Muscle of leg (tissue), 16 donors: ENCODE measurements at places on chromosomes 4 and X. TPM values are rescaled to one million over a fixed set of nuclear protein-coding genes. Genes with fewer than 3 reads are reported as not detected.

The SSX1 gene
- not detected for polyA plus RNA-seq

DNA sequence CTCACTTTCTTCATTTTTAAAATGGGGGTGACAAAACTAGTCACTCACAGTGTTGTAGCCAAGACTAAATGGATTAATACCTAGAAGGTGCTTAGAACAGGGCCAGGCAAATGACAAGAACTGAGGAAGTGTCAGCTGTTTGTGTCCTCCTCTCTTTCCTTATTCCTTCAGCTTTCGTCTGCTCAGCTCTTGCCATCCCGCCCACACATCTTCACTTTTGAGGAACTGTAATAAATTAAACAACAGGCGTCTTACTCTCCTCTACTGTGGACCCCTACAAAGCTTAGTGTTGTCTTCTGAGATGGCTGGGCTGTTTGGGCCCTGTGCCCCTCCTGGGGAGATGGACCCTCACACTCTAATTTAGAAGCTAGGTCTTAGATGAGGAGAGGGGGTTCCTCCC is 2.7 kb downstream of the HPSE start:
- H3K27me3 ChIP-seq, result peaks cover 26% of the 10 kb centered on the region
- H3K36me3 ChIP-seq, result no peaks in the 10 kb centered on the region
- no peak overlapping the region for H3K4me3 ChIP-seq
- H3K27ac ChIP-seq, result no peak overlapping the region
- DNase-seq, result no peak

The DDX53 gene
- not detected for polyA plus RNA-seq

DNA sequence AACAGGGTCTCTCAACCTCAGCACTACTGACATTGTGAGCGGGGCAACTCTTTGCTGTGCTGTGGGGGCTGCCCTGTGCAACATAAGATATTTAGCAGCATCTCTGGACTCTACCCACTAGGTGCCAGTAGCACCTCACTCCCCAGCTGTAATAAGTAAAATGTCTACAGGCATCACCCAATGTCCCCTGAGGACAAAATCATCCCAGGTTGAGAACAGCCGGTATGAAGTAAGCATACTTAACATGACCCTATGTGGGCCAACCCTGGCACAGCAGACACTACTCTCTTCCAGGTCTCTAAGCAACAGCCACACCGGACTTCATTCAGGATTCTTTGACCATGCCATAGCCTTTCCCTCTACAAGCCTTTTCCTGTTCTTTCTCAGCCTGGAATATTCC is 10.5 kb upstream of the MGST2 start:
- H3K27me3 ChIP-seq, result no peaks in the 10 kb centered on the region
- DNase-seq, result peak; percentile 32
- no peaks in the 10 kb centered on the region for H3K36me3 ChIP-seq
- no peak overlapping the region for H3K27ac ChIP-seq

DNA sequence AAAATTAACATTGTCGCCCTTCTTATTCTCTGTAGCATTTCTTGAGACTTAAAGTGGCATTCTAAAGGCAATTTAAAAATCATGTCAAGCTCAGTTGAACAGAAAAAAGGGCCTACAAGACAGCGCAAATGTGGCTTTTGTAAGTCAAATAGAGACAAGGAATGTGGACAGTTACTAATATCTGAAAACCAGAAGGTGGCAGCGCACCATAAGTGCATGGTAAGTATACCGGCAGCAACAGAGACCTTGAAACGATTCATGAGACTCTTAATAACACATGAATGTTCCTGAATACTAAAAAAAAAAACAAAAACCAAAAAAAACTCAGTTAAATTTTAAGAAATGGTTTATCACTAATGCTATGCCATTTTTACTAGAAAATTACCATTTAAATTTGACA is 82.4 kb upstream of the HPRT1 start:
- H3K27ac ChIP-seq, result no peak overlapping the region
- DNase-seq, result peak; percentile 25
- H3K27me3 ChIP-seq, result peaks cover 17% of the 10 kb centered on the region
- peaks cover 4% of the 10 kb centered on the region for H3K36me3 ChIP-seq
- H3K4me1 ChIP-seq, result no peaks in the 10 kb centered on the region

DNA sequence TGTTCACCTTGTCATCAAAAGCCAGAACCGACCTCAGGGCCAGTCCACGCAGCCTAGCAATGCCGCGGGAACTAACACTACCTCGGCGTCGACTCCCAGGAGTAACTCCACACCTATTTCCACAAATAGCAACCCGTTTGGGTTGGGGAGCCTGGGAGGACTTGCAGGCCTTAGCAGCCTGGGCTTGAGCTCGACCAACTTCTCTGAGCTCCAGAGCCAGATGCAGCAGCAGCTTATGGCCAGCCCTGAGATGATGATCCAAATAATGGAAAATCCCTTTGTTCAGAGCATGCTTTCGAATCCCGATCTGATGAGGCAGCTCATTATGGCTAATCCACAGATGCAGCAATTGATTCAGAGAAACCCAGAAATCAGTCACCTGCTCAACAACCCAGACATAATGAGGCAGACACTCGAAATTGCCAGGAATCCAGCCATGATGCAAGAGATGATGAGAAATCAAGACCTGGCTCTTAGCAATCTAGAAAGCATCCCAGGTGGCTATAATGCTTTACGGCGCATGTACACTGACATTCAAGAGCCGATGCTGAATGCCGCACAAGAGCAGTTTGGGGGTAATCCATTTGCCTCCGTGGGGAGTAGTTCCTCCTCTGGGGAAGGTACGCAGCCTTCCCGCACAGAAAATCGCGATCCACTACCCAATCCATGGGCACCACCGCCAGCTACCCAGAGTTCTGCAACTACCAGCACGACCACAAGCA is 898 bp downstream of the UBQLN2 start:
- peaks cover 4% of the 10 kb centered on the region for H3K36me3 ChIP-seq
- peak; percentile 58 for DNase-seq
- peaks cover 26% of the 10 kb centered on the region for H3K27me3 ChIP-seq
- peak overlapping the region; percentile 63 for H3K4me3 ChIP-seq

DNA sequence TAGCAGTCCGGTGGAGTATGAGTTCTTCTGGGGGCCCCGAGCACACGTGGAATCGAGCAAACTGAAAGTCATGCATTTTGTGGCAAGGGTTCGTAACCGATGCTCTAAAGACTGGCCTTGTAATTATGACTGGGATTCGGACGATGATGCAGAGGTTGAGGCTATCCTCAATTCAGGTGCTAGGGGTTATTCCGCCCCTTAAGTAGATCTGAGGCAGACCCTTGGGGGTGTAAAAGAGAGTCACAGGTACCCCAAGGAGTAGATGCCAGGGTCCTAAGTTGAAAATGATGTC is 852 bp downstream of the MAGEH1 start:
- no peak for DNase-seq
- H3K27ac ChIP-seq, result peak overlapping the region; percentile 97
- H3K4me1 ChIP-seq, result no peaks in the 10 kb centered on the region
- H3K4me3 ChIP-seq, result peak overlapping the region; percentile 72
- no peaks in the 10 kb centered on the region for H3K36me3 ChIP-seq

DNA sequence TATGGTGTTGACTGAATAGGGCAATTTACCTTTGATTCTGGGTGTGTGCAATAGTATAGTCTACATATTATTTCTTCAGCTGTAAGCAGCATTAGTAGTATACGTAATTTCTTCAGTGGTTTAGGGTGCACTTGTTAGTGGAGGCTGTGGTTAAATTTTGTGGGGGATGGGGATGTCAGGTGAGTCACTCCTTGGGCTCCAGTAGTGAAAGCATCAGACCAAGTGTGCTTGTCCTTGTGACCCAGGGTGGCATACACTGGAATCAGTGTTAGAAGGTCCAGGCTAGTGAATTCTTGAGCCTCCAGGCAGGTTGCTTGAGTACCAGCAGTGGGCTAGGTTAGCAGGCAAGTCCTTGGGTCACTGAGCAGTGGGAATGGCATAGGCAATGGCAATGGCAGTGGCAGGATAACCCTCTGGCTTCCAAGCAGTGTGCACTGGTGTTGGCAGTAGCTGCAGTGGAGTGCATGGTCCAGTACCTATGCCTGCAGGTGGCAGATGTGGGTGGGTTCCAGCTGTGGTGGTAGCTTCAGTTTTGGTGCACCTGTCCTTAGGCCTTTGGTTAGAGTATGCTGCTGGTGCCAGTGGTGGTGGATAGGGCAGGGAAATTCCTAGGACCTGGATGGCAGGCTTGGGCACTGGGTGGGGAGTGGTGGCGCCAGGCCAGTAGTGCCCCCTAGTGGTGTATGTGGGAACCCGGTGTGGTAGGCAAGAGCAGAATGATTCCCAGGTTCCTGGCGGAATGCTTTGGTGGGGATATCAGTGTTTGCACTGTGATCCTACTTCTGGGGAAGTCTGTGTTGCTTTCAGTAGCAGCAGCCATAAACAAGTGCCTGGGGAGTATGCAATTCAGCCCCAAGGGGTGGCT is 531.0 kb downstream of the SMARCA1 start:
- H3K36me3 ChIP-seq, result no peaks in the 10 kb centered on the region
- no peak overlapping the region for H3K4me3 ChIP-seq
- no peak for DNase-seq
- H3K4me1 ChIP-seq, result no peaks in the 10 kb centered on the region
- no peak overlapping the region for H3K27ac ChIP-seq
- H3K27me3 ChIP-seq, result no peaks in the 10 kb centered on the region

- no peaks in the 10 kb centered on the region for H3K27me3 ChIP-seq
- H3K4me3 ChIP-seq, result no peak overlapping the region
- DNase-seq, result no peak
Observed at GRCh38 chr4:36348403-36348938, 67.1 kb downstream of the DTHD1 start.

DNA sequence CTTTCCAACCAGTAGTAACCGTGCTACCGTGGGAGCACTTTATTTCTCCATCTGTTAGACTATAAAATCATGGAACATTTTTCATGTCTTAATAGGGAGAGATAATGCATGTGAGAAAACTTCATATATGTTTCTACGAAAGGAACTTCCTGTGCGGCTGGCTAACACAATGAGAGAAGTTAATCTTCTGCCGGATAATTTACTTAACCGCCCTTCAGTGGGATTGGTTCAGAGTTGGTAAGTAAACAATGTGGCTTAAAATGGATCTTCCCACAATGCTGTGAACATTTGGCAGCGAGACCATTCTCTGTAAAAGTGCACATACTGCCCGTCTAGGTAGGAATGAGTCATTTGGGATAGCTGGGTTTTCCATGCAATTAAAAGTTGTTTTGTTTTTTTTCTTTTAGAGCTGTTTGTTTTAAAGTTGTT is 29.6 kb downstream of the PDK3 start:
- H3K27me3 ChIP-seq, result peaks cover 11% of the 10 kb centered on the region
- peak overlapping the region; percentile 65 for H3K27ac ChIP-seq
- no peak overlapping the region for H3K4me3 ChIP-seq
- peaks cover 2% of the 10 kb centered on the region for H3K4me1 ChIP-seq
- DNase-seq, result peak; percentile 75

- no peaks in the 10 kb centered on the region for H3K4me1 ChIP-seq
- no peak overlapping the region for H3K27ac ChIP-seq
- DNase-seq, result no peak
- no peaks in the 10 kb centered on the region for H3K36me3 ChIP-seq
Observed at GRCh38 chr4:142284402-142285221, 561.5 kb downstream of the INPP4B start.

DNA sequence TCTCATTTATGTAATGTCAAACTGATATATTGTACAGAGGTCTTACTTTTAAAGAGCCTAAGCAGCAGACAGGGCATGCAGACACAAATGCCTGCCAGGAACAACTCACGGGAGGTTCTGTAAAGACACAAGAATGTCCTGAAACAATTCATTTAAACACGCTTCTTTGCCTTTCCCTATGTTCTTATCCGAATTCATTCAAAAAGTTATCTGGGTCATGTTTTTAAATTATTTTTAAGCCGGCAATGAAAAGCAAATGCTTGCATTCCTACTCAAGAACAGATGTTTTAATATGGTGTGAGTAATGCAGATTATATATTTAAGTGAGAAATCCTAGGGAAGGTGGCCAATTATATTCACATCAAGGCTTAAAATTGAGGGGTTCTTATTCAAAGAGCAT is 192.6 kb downstream of the PDGFC start:
- peaks cover 6% of the 10 kb centered on the region for H3K4me1 ChIP-seq
- no peaks in the 10 kb centered on the region for H3K27me3 ChIP-seq
- peak; percentile 65 for DNase-seq
- H3K27ac ChIP-seq, result no peak overlapping the region
- H3K36me3 ChIP-seq, result no peaks in the 10 kb centered on the region
- H3K4me3 ChIP-seq, result no peak overlapping the region

GRCh38 chrX:30282527-30282926 is 26.7 kb downstream of the NR0B1 start:
- no peak overlapping the region for H3K27ac ChIP-seq
- peaks cover 7% of the 10 kb centered on the region for H3K27me3 ChIP-seq
- DNase-seq, result no peak
- no peaks in the 10 kb centered on the region for H3K36me3 ChIP-seq
- H3K4me3 ChIP-seq, result no peak overlapping the region

The CCDC149 gene
- 10.3 TPM for polyA plus RNA-seq

DNA sequence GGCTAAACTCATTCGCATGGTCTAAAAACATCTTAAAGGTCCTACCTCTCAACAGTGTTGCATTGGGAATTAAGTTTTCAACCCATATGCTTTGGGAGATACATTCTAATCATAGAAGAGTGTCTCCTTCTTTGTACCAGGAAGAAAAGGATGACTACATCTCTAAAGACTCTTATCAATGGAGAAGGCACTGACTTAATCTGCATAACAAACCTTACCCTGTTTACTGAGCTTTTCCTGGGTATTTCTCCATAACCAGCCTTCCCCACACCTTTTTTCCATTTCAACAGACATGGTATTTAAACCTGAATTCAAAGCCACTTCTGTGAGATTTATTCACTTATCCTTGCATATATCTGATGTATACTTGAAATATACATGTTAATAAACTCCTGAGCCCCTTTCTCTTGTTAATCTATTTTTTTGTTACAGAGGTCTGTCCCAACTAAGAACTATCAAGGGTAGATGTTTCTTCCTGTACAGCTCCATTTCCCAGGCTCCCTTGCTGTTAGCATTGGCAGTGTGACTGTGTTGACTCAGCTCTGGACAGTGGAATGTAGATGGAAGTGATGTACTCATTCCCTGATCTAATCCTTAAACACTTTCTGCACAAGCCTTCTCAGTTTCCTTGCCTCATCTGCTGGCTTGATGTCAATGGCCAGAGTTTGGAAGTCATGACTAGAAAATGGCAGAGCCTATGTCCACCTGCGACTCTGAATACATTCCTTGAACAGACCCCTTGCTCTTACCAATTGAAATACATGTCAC is 148.9 kb upstream of the CPEB2 start:
- no peak overlapping the region for H3K27ac ChIP-seq
- no peak overlapping the region for H3K4me3 ChIP-seq
- no peaks in the 10 kb centered on the region for H3K36me3 ChIP-seq
- no peaks in the 10 kb centered on the region for H3K4me1 ChIP-seq

DNA sequence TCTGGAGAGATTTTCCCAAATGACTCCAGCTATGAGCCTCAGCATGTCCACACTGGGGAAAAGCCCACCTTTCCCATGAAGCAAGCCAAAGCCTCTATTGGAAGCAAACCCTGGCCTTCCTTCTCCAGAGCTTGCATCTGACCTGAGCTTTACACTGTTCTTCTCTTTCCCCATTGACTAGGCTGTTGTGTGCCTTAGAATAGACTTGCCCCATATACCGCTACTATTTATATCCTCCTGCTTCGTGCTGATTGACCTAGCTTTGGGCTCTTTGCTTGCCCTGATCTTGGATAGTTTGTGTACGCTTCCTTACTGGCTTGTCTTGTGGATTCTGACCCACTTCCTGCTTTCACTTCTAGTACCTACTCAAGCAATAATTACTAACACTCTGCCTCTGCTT is 30.9 kb downstream of the FAM9B start:
- no peaks in the 10 kb centered on the region for H3K4me1 ChIP-seq
- peaks cover 2% of the 10 kb centered on the region for H3K27me3 ChIP-seq
- H3K27ac ChIP-seq, result no peak overlapping the region

- no peaks in the 10 kb centered on the region for H3K36me3 ChIP-seq
- no peaks in the 10 kb centered on the region for H3K27me3 ChIP-seq
- H3K4me3 ChIP-seq, result no peak overlapping the region
- no peak for DNase-seq
- H3K27ac ChIP-seq, result no peak overlapping the region
Observed at GRCh38 chr4:178275671-178276360, 833.6 kb upstream of the AGA start.
